ENCODE measurements at places on chromosomes 16 and 17.

DNA sequence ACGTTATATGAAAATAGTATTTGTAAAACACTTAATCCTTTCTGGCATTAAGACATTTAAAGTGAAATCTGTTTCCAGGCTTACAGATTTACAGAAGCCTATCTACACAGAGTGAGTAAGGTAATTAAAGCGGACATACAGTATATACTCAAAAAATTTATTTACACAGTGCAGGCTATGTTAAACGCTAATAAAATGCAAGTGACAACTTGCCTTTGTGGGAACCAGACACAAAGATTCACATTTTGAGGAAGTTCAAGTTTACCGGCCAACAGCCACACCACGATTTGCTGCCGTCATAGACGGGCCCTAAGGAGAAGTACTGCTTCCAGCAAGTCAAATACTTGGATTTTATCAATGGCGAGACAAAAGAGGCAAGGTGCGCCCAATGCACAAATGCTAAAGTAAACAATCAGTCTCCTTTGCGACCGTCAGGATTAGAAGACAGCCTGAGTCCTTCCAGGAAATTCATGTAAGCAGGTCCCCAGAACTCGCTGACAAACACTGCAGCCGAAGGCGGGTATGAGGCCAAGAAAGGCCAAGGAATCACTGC is 801 bp downstream of the VPS35 start:
- peak; percentile 11 for DNase-seq

DNA sequence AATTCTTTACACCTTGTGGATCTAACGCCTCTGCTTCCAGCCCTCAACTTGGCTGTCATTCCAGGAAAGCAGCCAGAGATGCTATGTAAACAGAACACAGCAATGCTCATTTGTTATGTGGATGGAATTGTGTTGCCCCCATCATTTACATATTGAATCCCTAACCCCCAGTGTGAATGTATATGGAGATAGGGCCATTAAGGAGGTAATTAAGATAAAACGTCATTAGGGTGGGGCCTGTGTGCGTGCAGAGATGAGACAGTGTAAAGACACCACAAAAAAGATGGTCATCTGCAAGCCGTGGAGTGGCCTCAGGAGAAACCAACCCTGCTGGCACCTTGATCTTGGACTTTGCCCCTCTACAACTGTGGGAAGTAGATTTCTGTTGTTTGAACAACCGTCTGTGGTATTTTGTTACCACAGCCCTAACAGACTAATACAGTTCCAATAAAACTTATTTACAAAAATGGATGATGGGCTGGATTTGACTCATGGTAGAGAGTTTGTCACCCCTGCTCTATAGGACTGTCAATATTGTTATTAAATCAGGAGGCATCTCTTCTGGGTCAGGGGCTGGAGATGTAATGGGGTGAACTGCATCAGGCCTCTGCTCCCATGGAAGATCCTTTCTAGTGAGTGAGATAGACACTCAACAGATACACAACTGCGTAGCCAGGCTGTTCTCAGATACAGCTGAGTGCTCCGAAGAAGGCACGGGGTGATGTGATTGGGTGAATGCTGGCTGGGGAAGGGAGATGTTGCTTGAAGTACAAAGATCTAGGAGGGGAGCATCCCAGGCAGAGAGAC is 339.0 kb downstream of the SNX29 start:
- no peak for DNase-seq

DNA sequence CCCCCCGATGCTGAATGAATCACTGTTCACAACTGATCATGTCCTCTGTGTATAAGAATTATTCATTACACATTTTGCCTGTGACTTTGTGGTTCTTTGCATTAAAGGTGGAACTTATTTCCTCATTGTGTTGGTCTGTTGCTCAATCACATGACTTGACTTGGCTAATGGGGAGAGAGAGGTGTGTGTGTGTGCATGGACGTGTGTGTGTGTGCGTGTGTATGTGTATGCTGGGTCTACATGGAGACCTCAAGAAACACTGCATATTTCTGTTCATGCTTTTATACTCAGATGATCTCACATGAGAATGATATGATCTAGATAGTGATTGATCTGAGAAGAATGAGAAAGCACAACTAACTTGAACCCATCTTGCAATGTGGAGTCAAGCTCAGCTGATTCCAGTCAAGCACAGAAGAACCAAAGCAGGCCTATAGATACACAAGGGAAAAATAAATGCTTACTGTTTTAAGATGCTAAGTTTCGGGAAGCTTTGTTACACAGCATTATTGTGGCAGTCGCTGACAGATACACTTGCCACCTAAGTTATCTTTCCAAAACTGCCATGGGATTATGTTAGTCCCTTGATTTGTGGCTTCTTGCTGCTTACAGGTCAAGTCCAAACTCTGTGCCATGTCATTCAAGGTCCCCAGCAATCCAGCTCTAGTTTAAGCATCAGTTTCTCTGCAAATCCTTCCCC is 167.9 kb upstream of the ZFHX3 start:
- DNase-seq: no peak

GRCh38 chr17:73693071-73693470 is 48.8 kb upstream of the SDK2 start:
- no peak for DNase-seq

DNA sequence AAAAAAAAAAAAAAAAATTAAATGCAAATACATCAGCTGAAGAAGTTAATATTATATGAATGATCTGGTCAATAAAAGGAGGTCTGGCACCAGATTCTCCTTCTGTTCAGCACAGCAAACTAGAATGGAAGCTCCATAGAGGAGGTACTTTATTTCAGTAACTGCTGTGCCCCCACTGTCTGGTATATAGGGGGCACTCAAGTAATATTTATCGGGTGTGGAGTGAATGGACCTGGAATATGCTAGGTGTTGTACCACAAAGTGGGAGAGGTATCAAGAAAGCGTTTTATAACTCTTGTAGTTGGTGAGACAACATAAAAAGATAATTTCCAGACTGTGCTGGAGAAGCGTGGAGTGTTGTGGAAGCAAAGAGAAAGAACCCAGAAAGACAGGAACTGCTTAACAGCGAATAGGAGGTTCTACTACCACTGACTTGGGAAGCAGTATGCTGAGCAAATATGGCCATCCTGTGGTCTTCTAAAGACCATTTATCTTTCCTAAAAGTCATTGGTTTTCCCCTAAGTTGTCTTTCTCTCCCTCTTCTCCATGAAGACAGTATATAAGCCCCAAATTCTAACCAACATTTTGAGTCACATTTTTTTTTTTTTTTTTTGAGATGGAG is 12.2 kb upstream of the PRKCA start:
- DNase-seq: no peak

DNA sequence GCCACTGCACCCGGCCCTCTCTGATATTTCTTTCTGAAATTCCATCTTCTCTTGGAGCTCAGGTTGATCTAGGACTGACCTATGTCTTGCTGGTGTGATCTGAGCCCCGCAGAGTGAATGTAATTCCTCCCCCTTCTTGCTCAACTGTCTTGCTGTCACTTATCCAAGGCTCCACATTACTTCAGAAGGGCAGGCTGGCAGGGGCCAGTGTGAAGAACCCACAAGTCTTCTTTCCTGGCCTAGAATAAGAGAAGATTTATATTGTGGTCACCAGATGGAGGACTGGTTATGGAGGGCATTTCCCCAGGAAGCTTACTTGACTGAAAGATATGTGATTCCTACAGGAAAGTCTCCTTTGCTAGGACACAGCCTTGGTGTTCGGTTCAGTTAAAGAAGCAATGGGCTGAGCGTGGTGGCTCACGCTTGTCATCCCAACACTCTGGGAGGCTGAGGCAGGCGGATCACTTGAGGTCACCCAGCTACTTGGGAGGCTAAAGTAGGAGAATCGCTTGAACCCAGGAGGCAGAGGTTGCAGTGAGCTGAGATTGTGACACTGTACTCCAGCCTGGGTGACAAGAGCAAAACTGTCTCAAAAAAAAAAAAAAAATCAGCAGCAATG is 13.4 kb downstream of the ITGAL start:
- DNase-seq: peak; percentile 16

GRCh38 chr17:78394209-78394608 is 15.8 kb downstream of the PGS1 start:
- DNase-seq: no peak

- no peak for DNase-seq
Observed at GRCh38 chr16:64132759-64133361, 989.0 kb downstream of the CDH11 start.

- no peak for DNase-seq
Observed at GRCh38 chr16:819336-820043, 19.0 kb upstream of the GNG13 start.
